Stimulated activated CD4-positive, alpha-beta T cell treated with anti-CD3 and anti-CD28 coated beads, Interleukin-15, amount 100 ng/mL, for 1 hour (primary cell): ENCODE measurements at places on chromosomes 6 and 20.

DNA sequence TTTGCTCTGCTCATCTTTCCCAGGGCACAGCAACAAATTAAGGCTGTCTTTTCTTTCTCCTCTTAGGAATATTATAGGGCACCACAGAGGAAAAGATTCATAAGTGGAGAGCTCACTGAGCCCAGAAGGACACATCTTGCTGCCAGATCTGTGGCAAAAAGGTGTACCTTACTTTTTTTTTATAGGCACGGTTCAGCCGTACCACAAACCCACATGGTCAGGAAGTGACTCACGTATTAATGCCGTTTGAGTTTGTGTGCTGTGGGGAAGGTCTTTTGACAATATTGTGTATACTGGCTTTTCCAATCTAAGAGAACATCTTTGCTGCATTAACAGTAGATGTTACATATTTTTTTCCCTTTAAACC is 28.4 kb downstream of the PAQR8 start:
- no peak for DNase-seq

DNA sequence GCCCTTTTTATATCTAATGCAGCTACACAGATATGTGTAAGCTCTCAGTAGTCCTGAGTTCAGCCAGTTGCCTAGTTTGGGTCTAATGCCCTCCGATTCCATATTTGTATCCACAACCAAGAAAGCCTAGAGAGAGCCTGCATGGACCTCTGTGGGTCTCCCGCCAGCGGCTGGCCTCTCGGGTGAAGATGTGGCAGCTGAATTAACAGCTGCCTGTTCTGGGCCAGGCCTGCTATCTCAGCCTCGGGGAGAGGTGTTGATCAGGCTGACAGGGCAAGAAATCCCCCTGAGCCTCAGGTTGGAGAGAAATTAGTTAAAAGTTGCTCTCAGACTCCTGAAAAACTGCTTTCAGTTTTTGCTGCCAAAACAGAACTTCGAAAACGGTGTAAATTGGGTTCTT is 19.8 kb downstream of the PTK7 start:
- DNase-seq: no peak

GRCh38 chr20:24651171-24651975 is 181.9 kb downstream of the SYNDIG1 start:
- no peak for DNase-seq

DNA sequence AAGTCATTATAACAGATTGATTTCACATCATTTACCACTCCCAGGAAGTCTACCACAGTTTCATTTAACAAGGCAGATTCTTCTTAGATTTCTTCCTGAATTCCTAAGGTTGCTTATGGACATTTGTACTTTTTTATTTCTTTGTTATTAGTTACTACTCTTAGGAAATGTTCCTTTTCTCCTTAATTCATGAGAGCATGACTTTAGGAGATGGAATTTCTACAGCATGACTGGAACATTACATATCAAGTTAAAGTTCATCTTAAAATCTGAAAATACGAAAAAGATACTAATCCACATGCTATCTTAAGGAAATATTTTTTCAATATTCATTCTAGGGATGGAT is 22.3 kb downstream of the CNKSR3 start:
- no peak for DNase-seq

DNA sequence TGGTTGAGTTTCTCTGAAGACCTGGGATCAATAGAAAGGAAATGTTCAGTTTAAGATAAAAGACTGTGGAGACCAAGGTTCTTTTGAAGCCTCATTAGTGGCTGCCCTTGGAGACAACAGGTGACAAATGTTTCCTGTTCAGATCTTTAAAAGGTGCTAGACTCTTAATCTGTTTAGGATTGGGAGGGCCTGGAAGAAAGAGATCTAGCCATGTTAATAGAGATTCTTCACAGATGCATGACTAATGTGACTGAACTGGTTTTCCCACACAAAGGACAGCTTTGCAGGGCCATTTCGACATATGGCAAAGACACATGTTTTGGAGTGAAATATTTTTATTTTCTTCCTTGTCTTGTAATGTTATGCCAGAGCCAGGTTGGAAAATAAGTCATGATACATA is 82.2 kb downstream of the WDR27 start:
- DNase-seq: no peak

- DNase-seq: no peak
These were observed 116.8 kb upstream of the DST start for GRCh38 chr6:56759521-56759920.

- no peak for DNase-seq
These were observed 205.9 kb downstream of the BMP7 start for GRCh38 chr20:57060407-57061050.

DNA sequence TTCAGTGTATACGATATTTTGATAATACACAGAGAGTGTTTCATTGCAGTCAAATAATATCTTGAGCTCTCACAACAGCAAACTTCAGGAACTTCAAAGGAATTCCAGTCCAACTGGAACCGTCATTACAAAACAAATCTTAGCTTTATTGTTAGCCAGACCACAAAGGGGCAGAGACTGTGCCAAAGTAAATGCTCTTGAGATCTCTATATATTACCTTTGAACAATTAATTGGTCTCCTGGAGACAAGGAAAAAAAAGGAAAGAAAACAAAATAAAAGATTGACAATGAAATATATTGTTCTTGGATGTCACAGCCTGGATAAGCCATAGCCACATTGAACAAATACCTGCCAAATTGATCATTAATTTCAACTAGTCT is 70.0 kb downstream of the FOXC1 start:
- DNase-seq: no peak

DNA sequence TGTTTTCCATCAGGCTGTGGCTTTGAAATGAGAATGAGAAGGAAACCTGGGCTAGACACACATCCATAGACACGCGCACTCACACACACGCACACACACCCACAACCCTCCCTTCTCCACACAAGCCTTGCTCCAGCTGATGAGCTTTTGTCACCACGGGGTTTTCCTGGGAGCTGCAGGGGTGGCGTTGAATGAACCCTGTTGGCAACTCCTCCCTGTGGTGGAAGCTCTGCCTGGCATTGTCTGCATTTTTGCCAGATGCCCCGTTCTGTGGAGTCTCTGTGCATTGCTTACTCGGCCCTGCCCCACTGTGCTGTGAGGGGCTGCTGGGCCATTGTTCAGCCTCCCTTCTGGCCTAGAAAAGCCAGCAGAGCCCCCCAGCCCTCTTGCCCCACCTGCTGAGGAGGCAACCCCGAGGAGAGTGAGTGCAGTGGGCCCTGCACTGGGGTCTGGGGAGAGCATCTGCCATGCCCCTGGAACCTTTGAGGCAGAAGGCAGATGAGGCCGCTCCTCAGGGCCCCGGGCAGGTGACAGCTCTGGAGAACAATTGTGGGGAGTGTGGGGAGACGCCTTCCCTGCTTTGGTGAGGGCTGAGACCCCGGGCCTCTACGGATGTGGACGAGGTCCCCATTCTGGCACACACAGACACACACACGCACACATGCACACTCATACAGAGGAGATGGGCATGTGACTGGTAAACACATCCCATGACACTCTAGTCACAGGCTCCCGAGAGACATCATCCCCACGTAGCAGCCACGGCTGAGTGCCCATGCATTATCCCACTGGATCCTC is 9.9 kb downstream of the ADIG start:
- DNase-seq: no peak

DNA sequence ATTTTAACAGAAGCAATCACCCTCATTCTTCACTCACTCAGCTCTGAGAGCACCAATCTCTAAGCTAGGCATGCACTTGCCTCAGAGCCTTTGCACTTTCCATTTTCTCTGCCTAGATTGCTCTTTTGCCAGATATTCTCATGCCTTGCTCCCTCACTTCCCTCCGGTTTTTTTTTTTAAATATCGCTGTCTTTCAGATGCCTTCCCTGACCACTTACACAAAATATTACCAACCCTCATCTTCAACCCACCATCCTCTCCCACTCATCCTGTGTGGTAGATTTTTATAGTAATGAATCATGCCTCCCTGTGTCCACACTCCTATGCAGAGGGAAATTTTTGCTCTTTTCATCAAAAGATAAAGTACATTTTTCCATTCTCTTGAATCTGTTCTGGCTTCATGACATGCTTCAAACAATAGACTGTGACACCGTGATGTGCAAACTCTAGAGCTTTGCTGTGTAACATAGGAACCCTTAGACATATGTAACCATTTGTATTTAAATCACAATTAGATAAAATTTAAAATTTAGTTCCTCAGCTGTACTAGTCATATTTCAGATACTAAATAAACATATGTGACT is 437.1 kb downstream of the UTRN start:
- no peak for DNase-seq

GRCh38 chr20:14498772-14499171 is 161.4 kb upstream of the FLRT3 start:
- DNase-seq: no peak

DNA sequence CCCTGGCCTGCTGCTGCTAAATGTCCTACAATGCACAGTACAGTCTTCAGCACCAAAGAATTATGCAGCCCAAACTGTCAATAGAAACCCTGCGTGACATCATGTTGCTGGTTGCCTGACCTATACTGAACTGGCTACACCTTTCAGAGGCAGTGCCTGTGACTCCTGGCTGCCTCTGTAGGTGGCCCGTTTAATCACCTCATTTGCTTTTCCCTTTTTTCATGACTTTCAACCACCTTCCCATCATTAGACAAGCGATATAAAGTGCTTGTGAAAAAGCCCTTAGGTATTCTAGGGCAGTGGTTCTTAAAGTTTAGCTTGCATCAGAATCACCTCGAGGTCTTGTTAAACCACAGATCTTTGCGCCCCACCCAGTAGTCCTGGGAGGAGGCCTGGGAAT is 33.0 kb upstream of the RIPOR2 start:
- no peak for DNase-seq

- no peak for DNase-seq
These were observed 19.2 kb upstream of the LMBRD1 start for GRCh38 chr6:69816026-69816425.

GRCh38 chr6:149454346-149454848 is 30.4 kb downstream of the ZC3H12D start:
- DNase-seq: no peak

DNA sequence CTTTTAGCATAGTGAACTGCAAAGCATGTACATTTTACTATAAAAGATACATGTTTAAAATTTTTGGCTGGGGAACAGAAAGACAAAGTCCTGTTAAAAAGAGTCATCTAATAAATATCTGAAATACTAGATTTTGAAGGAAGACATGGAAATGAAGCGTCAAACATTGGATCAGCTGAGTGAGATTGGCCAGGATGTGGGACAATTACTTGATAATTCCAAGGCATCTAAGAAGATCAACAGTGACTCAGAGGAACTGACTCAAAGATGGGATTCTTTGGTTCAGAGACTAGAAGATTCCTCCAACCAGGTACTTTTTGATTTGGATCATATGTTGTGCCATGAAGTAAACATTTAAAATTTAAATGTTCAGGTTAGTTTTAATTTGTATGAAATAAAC is 162.3 kb downstream of the UTRN start:
- no peak for DNase-seq

DNA sequence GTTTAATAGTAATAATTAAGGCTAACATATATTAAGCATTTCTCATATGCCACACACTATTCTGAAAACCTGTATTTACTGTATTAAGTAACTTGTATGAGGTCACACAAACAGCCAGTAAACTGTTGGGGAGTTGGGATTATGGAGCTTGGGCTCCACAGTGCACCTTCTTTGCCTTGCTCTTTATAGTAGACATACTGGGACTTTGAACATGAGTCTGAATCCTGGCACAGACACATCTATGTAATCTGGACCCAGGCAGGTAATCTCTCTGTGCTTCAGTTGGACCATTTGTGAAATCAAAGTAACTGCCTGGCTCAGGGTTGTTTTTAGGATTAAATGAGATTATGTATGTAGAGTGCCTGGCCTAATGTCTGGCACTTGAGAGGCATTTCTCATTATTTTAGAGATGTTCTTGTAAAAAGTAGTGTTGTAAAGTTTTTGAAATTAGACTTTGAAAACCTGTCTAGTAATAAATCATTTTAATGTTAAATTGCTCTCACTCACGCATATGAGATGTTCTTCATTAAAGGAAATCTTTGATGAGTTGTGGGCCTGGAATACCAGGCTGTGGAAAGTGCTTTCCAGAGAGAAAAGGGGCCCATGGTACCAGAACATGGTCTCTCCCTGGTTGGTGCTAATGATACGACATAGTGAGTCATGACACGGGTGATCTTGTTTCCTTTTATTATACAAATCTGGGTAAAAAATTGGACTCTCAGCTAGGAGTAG is 34.3 kb downstream of the LRRC1 start:
- no peak for DNase-seq

DNA sequence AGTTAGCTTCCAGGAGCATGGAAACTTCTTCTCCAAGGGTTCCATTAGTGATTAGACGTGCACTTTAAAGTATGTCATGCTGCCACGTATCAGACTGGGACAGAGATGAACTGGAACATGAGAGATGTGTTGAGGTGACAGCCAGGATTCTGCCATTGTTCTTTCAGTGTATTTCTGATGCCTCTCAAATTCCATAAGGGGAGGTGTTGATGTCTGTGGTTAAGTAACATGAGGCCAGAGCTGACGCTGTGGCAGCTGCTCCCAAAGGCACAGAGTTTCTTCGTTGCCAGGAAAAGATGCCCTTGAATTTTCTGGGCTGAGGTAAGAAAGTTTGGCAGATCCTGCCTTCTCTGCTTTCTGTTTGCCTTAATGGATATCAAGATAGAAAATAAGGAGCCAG is 63.5 kb downstream of the TRMT6 start:
- DNase-seq: no peak
